AG04450 (cell line): ENCODE measurements at places on chromosomes 2 and 18. TPM values are rescaled to one million over a fixed set of nuclear protein-coding genes. Genes with fewer than 3 reads are reported as not detected.

DNA sequence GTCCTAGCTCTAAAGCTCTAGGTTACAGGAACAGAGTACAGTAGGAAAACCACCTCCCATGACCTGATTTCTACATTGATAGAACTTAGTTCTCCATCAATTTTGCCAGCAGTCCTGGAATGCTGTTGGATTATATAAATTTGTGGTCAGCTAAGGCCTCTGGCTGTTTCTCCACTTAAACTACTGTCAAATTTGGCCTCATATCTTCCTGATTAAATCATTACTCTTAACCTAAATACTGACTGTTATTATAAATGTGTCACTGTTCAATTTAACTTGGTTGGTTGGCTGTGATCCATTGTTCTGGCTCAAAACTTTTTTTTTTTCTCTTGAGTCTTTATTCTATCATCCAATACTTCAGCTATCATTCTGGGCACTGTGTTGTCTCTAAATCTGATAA, 71.2 kb downstream of the TGFA start:
- DNase-seq = no peak

DNA sequence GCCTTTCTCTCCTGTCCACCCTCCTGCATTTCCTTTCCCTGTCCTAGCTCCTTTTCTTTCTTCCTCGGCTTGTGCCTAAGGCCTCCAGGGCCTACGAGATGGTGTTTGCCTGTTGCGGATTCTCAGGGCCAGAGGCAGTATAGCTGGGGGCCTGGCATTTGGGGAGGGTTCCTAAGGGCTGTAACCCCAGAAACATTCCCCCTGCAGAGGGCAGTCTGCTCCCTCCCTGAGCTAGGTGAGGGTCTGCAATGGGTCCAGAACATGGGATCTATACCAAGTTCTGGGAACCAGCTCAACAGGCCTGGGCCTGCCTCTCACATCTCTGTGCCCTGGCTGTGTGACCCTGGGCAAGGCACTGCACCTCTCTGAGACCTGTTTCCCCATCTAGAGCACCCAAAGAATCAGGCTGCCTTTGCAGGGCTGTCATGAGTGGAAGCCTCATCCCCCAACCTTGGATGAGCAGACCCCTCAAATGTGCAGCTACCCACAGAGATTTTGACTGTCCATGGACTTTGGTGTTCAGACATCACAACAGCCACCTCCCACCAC, 97.5 kb downstream of the GLI2 start:
- no peak for DNase-seq

Gene ERFE
- 2.4 and 2.9 TPM in 2 replicates for polyA plus RNA-seq

DNA sequence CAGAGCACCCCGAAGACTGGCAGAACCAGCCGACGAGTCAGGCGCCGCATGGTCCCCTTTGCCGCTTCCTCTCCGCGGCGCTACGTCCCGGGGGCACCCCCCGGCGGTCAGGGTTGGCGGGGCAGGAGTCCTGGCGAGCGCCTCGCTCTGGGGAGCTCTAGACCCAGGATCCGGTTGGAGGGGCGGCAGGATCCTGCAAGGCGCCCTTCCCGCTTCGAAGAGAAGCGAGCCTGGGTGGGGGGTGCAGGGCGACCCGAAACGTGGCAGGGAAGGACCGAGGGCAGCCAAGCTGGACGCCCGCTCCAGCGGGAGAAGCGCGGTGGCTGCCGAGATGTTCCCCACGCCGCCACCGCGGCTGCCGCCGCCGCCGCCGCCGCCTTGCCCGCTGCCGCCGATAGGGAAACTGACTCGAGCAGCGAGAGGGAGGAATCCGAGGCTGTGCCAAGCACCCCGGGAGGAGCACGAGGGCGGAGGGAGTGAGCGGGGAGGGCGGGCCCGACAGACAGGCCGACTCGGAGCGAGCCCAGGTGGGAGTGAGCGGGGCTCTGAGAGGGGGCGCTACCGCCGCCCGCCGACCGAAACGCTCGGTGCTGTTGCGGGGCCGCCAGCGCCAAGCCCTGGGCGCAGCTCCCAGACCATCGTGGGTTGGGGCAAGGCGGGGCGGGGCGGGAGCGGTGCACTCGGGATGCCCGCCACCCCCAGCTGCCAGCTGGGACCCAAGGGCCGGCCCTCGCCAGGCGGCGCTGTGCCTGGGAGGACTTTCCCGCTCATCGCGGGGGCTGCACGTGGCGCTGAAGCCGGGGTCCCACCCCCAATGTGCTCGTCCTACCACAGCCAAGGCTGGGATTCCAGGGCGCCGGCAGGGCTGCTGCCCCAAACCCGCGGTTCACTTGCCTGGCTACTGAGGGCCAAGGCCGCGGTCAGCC, at the start of gene GALNT14:
Gene GALNT14 (minus strand): TSS at position 404 of the 926 bp plus-strand sequence. CDS start 354 bp downstream, at position 50.
- DNase-seq = no peak

Gene APLF
- polyA plus RNA-seq = 2.5 and 3.6 TPM in 2 replicates

DNA sequence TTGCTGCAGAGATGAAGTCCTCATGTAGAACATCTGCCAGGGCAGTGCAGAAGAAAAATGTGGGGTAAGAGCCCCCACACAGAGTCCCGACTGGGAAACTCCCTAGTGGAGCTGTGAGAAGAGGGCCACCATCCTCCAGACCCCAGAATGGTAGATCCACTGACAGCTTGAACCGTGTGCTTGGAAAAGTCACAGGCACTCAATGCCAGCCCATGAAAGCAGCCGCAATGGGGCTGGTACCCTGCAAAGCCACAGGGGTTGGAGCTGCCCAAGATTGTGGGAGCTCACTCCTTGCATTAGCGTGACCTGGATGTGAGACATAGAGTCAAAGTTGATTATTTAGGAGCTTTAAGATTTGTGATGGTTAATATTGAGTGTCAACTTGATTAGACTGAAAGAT, 197.8 kb downstream of the CCDC102B start:
- no peak for DNase-seq

DNA sequence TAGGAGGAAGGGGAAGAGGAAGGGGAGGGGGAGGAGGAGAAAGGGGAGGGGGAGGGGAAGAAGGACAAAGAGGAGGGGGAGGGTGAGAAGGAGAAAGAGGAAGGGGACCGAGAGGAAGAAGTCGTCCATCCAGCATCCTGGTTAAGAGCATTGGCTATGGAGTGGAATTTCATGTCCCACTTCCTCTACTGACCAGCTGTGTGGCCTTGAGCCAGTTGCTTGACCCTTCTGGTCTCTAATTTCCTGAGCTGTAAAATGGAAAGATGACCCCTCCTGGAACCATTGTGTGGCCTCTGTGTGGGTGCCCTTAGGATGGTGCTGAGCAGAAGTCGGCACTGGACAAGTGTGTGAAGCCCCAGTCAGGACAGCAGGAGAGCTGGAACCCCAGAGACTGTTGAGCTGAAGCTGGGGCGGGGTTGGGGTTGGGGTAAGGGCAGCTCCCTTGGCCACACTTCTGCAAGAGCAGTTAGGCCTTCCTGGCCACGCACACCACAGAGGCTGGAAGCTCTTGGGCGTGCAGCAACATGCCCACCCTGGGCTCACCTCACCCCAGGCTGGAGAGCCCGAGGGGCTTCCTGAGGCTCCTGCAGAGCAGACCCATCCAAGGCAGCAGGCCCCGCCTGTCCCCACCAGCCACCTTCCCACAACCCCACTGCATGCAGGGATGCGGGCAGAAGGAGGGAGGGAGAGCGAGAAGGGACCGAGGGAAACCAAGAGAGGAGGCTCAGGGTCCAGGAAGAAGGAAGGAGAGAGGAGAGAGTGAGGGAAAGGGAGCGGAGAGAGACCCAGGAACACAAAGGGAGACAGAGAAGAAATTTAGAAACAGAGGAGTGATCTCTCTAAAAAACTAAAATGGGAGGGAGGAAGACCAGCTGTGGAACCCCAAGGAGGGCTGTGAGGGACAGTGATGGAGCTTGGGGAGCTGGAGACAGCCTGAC, 16.2 kb downstream of the ADRA2B start:
- DNase-seq = no peak

Gene OBSL1
- 35.5 and 46.8 TPM in 2 replicates for polyA plus RNA-seq

Gene PLCL1
- 0.22 and 0.43 TPM in 2 replicates for polyA plus RNA-seq

- DNase-seq = no peak
Observed at GRCh38 chr18:67428158-67428557, 88.4 kb downstream of the DSEL start.

DNA sequence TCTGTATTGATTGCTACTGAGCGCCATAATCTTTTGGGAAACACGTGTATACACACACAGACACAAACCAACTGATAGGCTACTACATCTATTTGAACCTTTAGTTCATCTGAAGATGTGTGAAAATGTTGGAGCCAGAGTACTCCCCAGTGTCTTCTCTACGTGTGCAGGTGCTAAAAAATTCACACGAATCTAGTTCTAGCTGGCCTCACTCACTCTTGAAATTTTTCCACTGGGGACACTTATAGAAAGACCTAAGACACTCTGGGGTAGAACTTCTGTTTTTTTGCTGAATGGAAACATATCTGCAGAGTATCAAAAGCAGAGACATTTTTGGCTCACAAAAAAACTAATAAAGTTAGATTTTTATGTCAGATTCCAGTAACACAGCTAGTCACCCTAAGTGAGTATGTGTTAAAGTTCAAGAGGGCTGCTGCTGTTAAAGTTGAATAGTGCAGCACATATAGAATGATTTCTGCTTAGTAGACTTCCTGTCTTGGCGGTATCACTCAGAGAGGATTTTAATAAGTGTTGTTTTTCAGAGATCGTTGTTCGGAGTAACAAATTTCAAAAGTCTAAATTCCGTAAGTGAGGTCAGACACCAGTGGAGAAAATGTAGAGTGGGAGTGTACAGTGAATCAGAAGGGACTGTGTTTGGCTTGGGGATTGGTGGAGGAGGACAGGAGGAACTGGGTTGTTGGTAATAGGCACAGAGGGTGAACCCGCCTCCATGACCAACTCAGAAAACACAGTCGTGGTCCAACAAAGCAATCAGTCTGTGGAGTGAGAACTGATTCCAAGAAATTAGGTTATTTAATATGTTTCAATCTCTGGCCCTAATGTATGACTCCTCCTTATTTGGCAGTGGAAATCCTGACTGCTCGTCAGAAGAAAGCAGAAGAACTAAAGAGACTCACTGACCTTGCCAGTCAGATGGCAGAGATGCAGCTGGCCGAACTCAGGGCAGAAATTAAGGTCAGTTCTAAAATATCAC, 43.1 kb downstream of the KCTD18 start:
- no peak for DNase-seq

GRCh38 chr2:203711399-203711798, 5.0 kb downstream of the CD28 start:
- DNase-seq = no peak

DNA sequence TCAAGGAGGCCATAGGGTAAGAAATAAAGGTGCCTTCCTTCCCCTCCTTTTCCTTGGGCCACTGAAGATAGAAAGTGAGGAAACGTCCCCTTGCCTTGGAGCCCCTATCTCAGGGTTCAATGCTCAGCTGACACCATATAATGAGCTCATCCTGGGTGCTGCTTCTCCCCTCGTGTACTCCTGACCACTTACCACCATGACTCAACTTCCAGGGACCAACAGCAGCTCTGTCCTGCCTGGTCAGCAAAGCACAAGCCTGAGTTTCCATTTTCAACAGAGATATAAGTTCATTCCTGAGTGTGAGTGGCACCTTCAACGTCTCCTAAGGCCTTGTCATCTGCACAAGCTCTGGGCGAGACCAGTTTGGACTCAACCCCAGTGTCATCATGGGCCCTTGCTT, 151.2 kb downstream of the CAPN13 start:
- no peak for DNase-seq

- no peak for DNase-seq
Observed at GRCh38 chr2:5616019-5616418, 76.2 kb upstream of the SOX11 start.

Gene CHRNG
- not detected in 2 replicates for polyA plus RNA-seq

DNA sequence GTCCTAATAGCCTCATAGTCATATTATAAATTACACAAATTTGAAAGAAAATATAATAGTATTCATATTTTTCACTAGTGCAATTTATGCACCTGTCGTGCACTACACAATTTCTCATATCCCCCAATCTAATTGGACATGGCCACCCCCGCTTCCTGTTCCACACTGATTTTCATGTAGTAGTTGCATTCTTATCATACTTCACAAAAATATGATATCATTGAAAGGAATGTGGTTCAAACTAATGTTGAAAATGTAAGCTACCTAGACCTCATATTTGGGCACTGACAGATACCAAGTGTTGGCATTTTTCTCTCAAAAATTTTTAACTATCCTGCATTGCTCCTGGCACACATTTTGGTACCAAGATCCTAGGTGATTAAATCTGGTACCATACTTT, 985.5 kb upstream of the POU3F3 start:
- no peak for DNase-seq

DNA sequence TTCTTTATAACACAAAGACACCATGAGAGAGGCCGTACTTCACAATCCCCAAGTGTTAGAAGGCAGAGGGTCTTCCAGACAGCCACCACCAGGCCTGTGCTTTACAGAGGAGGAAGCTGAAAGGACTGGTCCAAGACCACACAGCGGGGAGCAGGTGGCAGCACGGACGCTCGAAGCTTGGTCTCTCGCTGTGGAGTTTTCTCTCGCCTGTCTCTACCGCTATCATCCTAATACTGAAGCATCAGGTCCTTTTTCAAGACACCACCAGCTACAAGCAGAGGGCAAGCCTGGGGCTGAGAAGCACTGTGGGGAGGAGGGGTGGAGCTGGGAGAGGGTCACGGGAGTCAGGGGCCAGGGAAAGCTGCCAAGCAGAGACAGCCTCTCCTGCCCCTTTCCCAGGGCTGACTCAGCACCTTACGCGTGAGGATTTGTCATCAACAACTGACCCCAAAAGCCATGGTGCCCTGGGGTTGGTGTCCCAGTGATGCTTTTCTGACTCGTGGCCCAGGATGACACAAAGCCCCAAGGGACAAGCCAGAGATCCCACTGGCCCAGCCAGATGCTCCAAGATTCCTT, 31.9 kb upstream of the FOSL2 start:
- DNase-seq = peak; percentile 11

- DNase-seq = no peak
Observed at GRCh38 chr18:80210312-80211083, 36.8 kb downstream of the PARD6G start.

- no peak for DNase-seq
Observed at GRCh38 chr2:198653311-198653710, 804.4 kb downstream of the SATB2 start.

Gene TMSB10
- 4,621 and 5,651 TPM in 2 replicates for polyA plus RNA-seq

DNA sequence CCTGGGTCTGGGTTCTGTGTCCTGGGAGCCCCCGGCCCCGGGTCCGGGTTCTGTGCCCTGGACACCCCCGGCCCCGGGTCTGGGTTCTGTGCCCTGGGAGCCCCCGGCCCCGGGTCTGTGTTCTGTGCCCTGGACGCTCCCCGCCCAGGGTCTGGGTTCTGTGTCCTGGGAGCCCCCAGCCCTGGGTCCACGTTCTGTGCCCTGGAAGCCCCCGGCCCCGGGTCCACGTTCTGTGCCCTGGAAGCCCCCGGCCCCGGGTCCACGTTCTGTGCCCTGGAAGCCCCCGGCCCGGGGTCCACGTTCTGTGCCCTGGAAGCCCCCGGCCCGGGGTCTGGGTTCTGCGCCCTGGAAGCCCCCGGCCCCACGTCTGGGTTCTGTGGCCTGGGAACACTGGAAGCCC, 253.9 kb downstream of the TWIST2 start:
- DNase-seq = no peak
